ENCODE measurements at places on chromosomes 2 and 18.

GRCh38 chr2:98883780-98884211 is 52.2 kb downstream of the CRACDL start:
- no peak for DNase-seq

DNA sequence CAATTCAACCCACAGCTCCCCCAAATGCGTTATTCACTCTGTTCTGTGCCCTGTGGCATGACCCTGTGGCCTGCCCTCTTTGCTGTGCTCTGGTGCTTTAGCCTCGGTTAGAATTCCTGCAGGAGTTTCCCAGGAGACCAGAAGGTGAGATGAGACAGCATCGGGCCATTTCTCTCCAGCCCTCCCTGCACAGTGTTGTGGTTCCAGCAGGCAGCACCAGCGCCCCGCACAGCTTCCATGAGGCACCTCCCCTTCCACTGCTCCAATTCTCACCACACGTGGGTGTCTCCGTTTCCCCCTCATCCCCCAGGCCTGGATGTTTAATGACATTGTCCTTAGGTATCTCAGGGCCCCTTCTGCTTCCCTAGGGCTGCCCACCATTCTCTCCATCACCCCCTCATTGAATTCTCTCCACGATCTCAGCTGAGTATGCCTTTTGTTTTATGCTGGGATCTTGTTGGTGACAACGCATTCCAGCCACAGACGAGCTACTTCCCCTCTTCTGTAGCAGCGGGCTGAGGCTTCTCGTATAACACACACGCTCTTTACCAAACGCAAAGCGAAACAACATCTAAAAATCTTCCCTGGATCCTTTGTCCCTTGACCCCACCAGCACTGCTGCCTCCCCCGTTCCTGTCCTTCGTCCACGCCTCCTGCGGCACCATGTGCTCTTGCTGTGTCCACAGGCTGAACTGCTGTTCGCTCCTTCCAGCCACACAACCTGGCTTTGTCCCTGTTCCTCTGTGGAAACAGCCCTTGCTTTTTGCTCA is 35.1 kb downstream of the ACKR3 start:
- DNase-seq, result no peak

GRCh38 chr2:63058144-63058920 is 7.7 kb downstream of the OTX1 start:
- peak; percentile 30 for DNase-seq

- DNase-seq, result peak; percentile 38
Measured at GRCh38 chr2:178280244-178280852, 86.0 kb downstream of the OSBPL6 start.

GRCh38 chr18:37481491-37481890 is 84.1 kb downstream of the CELF4 start:
- DNase-seq, result peak; percentile 98

DNA sequence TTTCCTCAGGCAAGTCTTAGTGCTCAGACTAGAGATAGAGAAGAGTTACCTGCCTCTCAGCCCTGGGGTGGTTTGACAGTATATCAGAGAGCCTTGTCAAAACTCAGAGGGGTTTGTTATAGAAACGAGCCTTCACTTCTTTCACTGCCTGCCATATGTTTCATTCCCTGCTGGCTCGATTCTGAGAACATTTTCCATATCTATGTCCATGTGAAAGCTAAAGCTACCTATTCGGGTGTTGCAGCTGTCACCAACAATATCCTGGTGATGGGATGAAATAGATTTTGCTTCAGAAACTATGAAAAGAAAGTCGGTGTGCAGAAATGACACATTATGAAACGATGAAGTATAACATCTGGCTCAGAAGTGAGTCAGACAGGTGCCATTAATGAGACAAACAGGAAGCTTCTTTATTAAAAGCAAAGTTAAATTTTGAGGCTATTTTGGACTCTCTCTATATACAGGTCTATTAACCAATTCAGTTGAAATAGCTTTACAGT is 56.1 kb upstream of the TANK start:
- DNase-seq, result no peak

GRCh38 chr2:199207011-199207410 is 250.7 kb downstream of the SATB2 start:
- DNase-seq, result no peak

DNA sequence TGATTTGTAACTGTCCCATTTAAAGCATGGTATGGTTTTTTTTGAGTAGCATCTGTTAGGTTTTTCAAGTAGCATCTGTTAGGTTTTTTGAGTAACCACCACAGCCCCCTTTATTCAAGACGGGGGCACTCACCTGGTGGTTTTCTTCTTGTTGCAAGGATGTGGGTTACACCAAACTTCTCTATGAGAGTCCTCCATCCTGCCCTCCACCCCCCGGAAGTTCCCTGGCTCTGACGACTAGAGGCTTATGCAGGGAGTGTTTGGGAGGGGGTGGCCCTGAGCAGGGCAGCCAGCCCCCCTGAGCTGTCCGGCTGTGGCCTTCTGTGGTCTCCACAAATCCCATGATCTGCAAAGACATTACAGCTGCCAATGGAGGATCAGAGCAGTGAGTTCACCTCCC is 39.3 kb downstream of the MTCL1 start:
- DNase-seq, result no peak

GRCh38 chr2:227368574-227368973 is 10.5 kb downstream of the TM4SF20 start:
- no peak for DNase-seq

DNA sequence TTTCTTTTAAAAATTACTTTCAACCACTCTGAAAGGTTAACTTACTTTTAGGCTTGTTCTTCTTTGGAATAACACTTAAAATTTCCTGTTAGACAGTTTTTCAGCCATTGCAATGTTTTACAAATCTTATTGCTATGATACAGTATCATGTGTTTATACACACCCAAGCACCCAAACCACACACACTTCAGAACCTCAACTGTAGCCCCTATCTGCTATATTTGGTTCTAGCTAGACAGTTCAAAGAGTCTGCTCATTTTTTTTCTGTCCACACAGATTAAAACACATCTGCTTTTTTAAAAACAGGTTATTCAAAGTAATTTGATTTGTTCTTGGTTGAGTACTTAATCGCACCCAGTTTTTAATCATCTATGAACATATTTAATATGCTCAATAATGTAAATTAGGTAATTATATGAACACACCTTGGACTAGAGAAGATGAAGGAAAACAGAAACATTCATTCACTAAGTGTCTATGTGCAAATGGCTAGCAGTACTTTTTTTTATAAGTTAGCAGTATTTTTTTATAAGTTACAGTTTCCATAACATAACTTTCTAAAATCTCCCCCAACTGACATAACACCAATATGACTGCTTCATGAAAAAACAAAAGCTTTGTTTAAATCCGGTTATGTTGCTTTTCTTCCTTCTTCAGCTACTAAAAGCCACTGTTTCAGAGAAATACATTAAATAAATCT is 17.6 kb downstream of the FBXO11 start:
- DNase-seq, result no peak

DNA sequence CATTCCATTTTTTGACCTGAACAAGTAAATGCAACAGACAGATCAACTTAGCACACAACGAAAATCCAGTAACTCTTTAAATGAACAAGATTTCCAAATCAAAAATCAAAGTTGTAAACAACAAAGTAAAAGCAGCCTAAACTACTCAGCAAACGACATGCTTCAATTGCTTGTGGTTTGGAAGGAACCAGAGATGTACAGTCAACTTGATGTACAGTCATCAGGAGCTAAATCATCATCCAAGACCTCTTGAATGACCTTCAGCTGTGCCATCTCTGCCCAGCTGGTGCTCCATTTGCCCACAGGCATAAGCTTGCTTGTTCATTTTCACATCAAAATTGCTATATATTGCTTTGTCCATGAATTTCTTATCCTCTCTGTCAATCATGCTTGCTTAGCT is 109.8 kb downstream of the UPP2 start:
- peak; percentile 75 for DNase-seq

DNA sequence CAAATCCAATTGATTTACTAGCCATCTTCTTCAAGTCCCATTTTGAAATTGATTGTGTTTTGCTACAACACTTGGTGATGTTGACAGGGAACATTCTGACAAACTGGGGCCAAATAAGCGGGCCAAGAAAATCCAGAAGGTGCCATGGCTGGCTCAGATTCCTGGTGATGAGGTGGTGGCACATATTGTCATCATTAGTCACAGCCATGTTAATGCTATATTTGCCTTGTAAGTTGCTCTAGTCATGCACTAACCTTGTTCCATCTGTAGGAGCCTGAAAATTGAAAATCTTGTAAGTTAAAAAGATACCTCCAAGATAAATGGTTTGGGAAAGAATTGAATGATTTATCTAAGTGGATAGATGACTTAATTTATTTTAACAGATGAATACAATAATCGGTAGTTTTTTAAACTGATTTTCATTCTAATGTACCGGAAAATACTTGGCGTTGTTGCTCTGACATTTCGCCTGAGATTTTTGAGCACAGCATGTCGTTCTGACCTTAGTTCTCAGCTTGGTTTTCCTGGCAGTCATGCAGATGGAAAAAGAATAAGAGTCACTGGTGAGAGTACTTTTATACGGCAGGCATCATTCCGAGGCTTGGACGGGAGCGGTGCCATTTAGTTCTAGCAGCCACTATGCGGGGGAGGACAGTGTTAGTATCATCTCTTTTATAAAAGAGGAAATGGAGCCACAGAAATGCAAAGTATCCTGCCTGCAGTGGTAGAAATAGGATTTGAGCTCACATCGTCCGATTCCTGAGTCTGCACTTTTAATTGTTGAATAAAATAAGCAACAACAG is 133.9 kb downstream of the ZNF532 start:
- DNase-seq, result peak; percentile 75

GRCh38 chr18:51621113-51621863 is 423.8 kb upstream of the MEX3C start:
- peak; percentile 59 for DNase-seq

DNA sequence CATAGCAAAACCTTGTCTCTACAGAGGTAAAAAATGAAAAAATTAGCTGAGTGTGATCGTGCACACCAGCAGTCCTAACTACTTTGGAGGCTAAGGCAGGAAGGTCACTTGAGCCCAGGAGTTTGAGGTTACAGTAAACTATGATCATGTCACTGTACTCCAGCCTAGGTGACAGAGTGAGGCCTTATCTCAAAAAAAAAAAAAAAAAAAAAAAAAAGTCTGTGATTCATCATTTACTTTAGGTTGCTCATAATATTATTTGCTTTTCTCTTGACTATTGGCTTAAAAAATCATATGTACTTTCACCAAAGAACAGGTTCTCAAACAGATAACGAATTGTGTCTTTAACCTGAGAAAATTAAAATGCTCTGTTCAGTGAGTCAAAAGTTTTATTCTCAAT is 129.1 kb downstream of the MYO3B start:
- no peak for DNase-seq

DNA sequence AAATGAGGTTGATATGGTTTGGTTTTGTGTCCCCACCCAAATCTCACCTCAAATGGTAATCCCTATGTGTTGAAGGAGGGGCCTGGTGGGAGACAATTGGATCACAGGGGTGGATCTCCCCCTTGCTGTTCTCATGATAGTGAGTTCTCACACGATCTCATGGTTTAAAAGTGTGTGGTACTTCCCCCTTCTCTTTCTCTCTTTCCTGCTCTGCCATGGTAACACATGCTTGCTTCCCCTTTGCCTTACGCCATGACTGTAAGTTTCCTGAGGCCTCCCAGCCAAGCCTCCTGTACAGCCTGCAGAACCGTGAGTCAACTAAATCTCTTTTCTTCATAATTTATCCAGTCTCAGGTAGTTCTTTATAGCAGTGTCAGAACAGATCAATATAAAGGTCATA is 24.7 kb upstream of the FAM124B start:
- no peak for DNase-seq

DNA sequence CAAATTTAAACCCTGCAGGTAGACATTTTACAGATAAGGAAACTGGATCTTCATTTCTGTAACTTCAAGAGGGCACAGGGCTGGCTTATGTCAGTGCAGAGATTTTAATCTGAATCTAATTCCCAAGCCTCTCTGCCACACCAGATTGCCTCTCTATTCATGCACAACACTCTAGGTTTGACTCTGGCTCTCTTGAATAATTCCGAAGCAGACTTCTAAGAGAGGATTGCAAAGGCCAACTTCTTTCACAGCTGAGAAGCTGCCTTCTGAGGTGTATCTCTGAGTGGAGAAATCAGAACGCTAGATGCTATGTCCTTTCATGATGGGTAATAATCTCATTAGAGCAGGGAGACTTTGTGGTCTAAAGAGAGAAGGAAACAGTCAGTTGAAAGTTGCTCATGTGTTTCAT is 20.1 kb upstream of the MGAT5 start:
- DNase-seq, result peak; percentile 77

- DNase-seq, result no peak
Measured at GRCh38 chr2:172090044-172090961, 5.0 kb downstream of the DLX1 start.

- DNase-seq, result no peak
Measured at GRCh38 chr2:33796511-33796910, 197.4 kb upstream of the FAM98A start.

- DNase-seq, result peak; percentile 4
Measured at GRCh38 chr2:53006980-53007379, 760.6 kb upstream of the CHAC2 start.

DNA sequence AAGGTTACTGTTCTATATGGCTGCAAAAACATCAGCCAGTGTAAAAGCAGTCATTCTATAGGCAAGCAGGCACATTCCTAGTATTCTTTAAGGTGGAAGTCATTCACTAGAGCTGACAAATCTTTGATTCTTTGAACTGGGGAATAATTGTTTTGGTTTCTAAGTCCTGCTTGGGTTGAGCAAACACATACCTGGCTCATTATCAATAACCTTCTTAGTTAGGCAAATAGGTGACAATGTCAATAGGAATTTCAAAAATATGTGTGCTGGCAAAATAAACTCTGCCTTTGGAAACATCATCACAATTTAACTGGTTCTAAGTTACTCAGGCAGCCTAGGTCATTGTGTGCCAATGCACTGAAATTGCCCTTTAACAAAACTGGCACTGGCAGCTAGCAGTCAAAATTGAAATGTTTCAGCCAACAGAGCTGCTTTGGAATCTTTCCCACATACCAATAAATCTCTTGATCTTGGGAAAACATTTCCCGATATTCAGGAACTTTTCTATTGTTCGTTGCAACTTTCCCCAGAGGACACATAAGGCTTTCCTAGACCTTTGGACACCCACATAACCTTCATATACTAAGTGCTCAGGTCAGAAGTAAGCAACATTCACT is 402.0 kb upstream of the MMADHC start:
- peak; percentile 92 for DNase-seq

DNA sequence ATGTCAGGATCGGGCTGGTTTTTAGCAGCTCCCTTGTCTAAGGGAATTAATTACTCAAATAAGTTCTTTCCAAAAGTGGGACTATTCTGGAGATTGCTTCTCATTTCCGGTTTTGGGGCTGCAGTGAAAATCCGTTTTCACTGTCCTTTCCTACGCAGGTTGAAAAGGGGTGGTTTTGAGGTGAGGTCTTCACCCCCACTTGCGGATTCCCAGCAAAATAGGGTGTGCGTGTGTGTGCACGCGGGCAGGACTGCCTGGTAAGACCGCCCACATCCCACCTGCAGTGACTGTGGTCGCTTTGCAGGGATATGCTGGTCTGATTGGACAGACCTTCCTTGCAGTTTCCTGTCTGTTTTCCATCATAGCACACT is 472 bp upstream of the PLEKHM3 start:
- DNase-seq, result no peak

GRCh38 chr2:39512434-39512935 is 75.4 kb upstream of the MAP4K3 start:
- DNase-seq, result no peak

GRCh38 chr2:32760628-32761027 is 132.8 kb downstream of the TTC27 start:
- DNase-seq, result no peak
